Renal pelvis (tissue), 12 donors: ENCODE measurements at places on chromosomes 13 and 19. TPM values are rescaled to one million over a fixed set of nuclear protein-coding genes. Genes with fewer than 3 reads are reported as not detected.

- no peak for DNase-seq
These were observed 820 bp downstream of the EID2 start for GRCh38 chr19:39539165-39539517.

GRCh38 chr13:68078874-68079273 lies 848.7 kb upstream of the PCDH9 start:
- DNase-seq, result no peak

DNA sequence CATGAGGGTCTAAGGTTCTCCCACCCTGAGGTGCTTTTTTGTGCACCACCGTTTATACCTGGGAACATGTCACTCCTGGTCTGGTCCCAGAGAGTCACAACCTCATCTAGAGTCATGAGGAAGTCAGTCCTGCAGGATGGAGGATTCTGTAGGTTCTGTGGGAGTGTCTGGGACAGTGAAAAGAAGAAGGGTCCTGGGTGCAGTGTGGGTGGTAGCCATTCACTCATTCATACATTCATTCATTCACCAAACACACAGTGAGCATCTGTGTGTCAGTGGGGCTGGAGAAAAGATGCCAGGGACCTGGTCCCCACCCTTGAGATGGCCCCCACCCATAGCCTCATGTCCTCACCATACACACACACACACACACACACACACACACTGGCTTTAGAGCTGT lies 8.7 kb upstream of the CEACAM18 start:
- no peak for DNase-seq

GRCh38 chr19:23075031-23075733 lies 41.6 kb upstream of the ZNF730 start:
- peak; percentile 88 for DNase-seq

GRCh38 chr13:46964789-46965527 lies 68.1 kb upstream of the HTR2A start:
- no peak for DNase-seq

DNA sequence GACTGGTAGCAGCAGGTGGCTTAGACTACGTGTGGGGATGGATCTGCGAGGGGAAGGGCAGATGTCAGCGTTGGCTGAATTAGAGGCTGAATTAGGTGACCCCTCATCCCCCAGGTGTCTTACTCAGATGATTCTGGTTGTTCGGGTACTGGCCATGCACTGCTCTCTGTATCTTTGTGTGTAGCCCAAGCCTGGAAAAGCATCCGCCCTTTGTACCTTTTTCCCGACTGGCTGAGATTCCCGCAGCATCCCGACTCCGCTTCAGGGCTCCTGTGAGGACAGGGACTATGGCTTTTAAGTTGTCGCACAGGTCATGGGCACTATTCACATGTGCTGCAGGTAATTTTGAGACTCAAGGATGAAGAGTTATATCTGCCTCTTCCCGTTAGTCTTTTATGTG lies 7.2 kb downstream of the TFDP1 start:
- DNase-seq, result no peak

DNA sequence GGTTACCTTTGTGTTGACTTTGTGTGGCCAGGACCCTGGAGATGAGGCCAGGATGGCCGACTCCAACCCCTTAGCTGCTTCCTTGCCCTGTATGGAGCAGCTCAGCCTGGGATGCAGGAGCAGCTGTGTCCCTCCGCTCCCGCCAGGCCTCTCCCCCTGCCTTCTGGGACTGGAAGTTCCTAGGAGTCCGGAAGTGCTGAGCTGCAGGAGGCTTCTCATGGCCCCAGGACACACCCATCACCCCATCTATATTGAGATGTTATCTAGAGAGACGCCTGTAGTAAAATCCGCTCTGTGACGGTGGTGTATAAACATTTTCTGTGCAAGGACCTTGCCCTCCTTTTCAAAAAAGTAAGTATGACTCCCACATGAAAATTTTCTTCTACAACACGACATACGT lies 27.0 kb downstream of the WTIP start:
- no peak for DNase-seq

- no peak for DNase-seq
These were observed 119.3 kb upstream of the GJB6 start for GRCh38 chr13:20351281-20352022.

- DNase-seq, result no peak
These were observed 9.2 kb upstream of the EHD2 start for GRCh38 chr19:47704024-47704423.

DNA sequence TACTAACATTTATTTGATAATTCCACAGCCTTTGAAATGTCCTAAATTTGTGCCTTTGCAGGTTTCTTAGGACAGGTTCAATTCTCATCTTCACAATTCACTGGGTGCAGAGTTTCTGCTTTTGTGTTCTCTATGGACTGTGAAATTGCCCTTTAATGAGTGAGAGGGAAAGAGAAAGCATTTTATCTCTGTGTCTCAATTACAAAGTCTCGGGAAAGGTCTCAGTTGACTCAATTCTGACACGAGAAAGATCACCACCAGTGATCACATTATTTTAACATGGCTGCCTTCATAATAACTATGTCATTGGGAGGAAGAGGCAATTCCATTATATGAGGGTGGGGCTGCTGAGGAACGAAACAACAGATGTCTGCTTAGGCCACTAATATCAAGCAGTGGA lies 26.2 kb upstream of the LRCH1 start:
- DNase-seq, result no peak

DNA sequence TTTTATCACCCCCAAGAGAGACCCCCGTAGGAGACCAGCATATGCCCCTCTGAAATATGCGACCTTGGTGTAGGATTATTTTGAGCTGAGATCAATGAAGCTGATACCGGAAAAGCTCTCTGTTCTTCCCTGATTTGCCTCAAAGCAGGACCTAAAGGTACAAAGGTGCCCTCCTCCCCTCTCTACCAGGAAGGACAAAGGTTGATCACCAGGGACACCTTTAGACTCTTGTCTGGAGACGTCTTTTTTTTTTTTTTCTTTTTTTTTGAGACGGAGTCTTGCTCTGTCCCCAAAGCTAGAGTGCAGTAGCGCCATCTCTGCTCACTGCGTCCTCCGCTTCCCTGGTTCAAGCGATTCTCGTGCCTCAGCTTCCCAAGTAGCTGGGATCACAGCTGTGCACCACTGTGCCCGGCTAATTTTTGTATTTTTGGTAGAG lies 792 bp upstream of the PEX11G start:
- DNase-seq, result no peak

DNA sequence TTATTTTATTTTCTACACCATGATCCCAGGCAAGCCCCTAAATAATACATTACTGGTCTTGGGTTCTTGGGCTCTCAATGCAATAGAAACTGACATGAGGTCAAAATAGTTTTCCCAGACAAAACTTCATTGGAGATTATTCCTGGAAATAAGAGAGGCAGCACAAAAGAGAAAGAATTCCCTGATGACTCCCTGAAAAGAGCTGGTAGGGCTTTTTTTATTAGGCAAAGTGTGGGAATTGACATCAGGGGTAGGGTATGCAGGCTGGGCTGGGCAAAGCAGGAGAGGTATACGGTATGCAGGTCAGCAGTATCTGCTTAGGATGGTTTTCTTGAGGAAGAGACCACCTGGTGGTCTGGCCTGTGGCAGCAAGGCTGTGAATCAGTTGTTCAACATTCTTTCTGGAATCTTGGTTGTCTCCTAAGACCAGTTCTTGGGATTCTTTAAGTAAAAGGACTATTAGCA lies 9.3 kb upstream of the IGFL3 start:
- no peak for DNase-seq

- DNase-seq, result no peak
These were observed 71.2 kb upstream of the STK24 start for GRCh38 chr13:98648141-98648540.

DNA sequence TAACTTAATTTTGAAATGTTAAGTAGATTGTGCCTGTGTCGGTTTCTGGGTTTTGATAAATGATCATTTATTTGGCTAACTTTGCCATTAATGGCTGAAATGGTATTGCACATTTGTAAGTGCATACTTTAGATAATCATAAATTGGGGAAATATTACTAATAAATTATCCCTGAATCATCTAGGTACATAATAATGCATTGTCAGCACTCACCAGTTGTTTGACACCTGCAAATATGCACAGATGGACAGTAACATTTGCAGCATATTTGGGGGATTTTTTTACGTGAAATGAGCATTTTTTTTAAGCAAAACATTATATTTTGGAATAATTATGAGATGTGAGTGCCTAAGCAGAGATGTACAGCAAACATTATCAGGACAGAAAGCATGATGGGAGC lies 41.0 kb downstream of the LSM14A start:
- no peak for DNase-seq

DNA sequence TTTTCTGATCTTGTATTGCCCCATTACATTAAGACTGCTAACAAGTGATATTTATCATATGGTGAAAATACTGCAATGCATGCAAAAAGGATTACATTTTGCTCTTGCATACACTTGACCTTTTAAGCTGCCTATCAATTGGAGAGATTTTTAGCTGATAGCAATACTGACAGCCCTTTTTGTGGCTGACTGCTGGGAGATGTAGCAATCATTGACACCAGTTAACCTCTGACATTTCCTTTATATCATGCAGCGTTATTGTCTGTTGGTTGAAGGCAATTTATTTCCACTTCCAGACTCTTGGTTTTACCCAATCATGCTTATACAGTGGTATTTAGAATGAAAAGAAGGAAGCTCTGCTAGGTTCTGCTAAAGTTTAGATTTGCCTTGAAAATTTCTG lies 364.0 kb downstream of the LMO7 start:
- no peak for DNase-seq

DNA sequence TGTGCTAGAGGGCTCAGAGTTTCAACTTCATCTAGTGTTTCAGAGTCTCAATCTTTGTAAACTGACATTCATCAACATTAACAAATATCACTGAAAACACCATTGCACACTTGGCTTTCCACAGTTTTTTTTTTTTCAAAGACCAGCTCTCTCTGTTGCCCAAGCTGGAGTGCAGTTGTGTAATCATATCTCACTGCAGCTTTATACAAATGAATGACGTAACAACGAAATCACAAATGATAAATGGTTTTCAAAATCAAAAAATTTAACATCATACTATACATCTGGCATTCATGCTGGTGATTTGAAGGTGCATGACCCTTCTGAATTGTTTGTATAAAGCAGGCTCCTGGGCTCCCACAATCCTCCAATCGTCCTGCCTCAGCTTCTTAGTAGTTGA lies 248.0 kb upstream of the TMTC4 start:
- no peak for DNase-seq

GRCh38 chr13:94073007-94073744 lies 406.3 kb downstream of the DCT start:
- DNase-seq, result no peak

GRCh38 chr19:14475251-14476073 lies at the start of gene PTGER1:
Gene PTGER1, minus strand, starts transcription at chr19:14475354. Its CDS starts 1,034 bp downstream, at chr19:14474320.
- DNase-seq, result no peak

- no peak for DNase-seq
These were observed 6.0 kb upstream of the ATG4D start for GRCh38 chr19:10537668-10538067.

DNA sequence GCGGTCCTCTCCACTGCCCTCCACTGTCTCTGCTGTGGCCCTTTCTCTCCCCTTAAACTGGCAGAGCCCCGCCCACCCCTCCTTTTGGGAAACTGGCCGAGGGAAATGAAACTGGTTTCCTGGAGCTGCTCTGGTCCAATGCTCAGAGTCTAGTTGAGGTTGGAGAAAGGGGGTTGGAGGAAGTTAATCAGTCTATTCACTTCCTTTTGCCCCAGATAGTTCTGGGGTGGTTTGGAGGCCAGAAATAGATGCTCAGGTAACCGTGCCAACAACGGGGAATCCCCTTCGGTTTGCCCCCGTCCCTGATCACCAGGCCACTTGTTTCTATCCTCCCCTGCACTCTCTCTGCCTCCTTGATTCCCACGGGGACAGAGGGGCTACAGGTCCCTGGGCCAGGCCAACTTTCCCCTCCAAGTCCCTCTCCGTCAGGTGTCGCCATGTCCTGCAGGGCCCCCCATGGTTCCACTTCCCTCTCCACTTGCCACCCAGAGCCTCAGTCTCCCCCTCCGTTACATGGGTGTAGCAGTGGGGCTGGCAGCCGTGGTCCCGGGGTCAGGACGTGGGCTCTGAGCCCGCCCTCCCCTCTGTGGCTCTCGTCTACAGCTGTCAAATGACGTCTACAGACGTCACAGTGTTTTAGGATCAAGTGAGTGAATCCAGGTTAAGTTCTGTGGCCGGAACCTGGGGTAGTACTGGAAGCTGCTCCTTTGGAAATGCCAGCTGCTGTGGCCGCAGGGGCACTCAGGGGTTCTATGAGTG lies at the start of gene IL4I1:
Gene IL4I1, minus strand, starts transcription at position 25 of the 759 bp plus-strand sequence. CDS start 727 bp downstream, outside the sequence.
- no peak for DNase-seq

DNA sequence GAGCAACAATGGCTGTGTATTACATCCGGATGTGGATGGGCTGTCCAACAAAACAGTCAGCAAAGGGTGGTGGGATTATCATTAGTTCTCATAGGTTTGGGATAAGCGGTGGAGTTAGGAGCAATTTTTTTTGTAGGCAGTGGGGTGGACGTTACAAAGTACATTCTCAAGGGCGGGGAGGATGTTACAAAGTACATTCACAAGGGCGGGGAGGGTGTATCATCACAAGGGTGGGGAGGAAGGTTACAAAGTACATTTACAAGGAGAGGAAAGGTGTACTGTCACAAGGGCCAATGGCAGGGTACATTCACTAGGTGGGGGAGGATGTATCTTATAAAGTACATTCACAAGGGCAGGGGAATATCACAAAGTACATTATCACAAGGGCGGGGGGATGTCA lies 20.8 kb upstream of the ZNF561 start:
- DNase-seq, result no peak

- no peak for DNase-seq
These were observed 580.4 kb downstream of the UQCRFS1 start for GRCh38 chr19:28632371-28633080.

DNA sequence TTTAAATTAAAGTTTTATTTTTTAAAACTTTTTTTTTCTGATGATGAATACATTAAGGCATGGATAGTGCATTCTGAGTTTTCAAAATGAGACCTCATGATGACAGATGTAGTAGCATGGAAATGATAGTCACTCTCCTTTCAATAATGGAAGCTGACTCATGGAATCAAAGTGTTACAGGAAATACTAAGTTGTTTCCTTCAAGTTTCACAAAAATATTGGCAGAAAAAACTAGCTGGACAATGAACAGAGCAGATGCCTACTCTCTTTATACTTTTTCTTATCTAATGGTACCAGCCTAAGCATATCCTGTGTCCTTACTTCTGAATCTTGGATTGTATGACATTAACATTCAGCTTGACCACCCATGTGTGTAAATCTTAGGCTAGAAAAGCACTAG lies 1337.3 kb downstream of the PCDH9 start:
- DNase-seq, result no peak

CCDC9 gene
- polyA plus RNA-seq, result 30.2 TPM

MAP4K1 gene
- polyA plus RNA-seq, result 2.6 TPM

ZNF14 gene
- 15.7 TPM for polyA plus RNA-seq

PIH1D1 gene
- polyA plus RNA-seq, result 101 TPM

XPO4 gene
- 20.3 TPM for polyA plus RNA-seq
